ENCODE measurements at places on chromosomes 11 and 22. TPM values are rescaled to one million over a fixed set of nuclear protein-coding genes. Genes with fewer than 3 reads are reported as not detected.

- no peak for DNase-seq
Observed at GRCh38 chr11:105991888-105992287, 30.2 kb downstream of the MSANTD4 start.

- no peak for DNase-seq
Observed at GRCh38 chr11:122686111-122686510, 30.6 kb downstream of the UBASH3B start.

OR2AG2 gene
- total RNA-seq = not detected

DNA sequence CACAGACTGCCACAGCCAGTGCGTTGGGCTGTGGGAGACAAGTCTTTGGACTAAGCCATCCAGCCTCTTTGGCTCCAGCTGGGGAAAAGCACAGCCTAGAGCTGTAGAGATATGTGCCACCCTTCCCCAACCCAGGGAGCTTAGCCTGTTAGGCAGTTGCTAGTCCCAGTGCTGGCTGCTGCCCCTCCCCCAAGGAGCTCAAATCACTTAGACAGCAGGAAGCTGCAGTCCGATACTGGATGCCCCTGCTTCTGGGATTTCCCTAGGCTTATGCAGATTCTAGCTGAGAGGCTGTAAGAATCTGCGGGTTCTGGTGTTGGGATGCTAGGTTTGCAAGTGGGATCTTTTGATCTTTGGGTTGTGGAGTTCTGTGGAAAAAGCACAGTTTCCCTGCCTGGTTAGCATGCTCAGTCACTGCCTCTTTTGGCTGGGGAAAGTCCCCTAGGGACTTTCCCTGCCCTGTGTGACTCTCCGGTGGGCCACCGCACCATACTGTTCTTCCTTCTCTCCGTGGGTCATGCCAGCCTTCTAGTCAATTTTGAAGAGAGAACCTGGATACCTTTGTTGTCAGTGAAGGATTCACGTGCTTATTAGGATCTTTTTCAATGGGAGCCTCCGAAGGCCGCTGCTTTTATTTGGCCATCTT lies 792.0 kb downstream of the KCNA4 start:
- DNase-seq = no peak

DNA sequence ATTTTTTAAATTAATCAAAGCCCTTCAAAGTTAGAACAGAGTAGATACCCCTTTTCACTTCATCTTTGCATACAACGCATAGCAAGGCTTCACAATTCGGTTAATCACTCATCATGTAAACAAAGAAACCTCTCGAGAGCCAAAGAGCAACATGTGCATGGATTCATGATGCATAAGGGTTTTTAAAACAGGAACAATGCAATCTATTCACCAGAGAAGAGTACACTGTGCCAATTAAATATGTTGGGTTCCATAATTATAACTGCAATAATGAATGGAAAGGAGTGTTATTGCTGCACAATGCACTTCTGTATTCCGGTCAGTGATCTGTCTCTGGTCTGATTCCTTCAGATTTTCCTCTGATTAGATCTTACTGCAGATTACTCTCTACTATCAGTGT lies 45.3 kb downstream of the CADM1 start:
- DNase-seq = no peak

- no peak for DNase-seq
Observed at GRCh38 chr11:126864934-126865333, 135.6 kb downstream of the KIRREL3 start.

LRRC74B gene
- not detected for total RNA-seq

DNA sequence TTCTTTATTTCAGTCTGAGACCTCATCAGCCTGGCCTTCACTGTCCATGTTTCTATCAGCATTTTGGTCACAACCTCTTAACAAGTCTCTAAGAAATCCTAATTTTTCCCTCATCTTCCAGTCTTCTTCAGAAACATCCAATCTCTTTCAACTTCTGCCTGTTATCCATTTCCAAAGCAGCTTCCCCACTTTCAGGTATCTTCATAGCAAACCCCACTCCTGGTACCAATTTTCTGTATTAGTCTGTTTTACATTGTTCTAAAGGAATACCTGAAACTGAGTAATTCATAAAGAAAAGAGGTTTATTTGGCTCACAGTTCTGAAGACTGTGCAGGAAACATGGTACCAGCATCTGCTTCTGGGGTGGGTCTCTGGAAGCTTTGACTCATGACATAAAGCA lies 8.1 kb upstream of the OR6X1 start:
- DNase-seq = no peak

PGR gene
- 10.6 TPM for total RNA-seq

SLC35C1 gene
- total RNA-seq = 6.9 TPM

OR5M3 gene
- total RNA-seq = not detected

GRCh38 chr11:132024587-132025295 lies 654.3 kb downstream of the NTM start:
- DNase-seq = no peak

GRCh38 chr22:22703715-22704114 lies 59.3 kb downstream of the GGTLC2 start:
- DNase-seq = no peak

GRCh38 chr11:111612224-111612623 lies 10.0 kb downstream of the SIK2 start:
- DNase-seq = no peak

Data from heart right ventricle (tissue), 16 donors.